ENCODE measurements at places on chromosomes 13 and 19. TPM values are rescaled to one million over a fixed set of nuclear protein-coding genes. Genes with fewer than 3 reads are reported as not detected.

HSH2D gene
- total RNA-seq, result not detected

DNA sequence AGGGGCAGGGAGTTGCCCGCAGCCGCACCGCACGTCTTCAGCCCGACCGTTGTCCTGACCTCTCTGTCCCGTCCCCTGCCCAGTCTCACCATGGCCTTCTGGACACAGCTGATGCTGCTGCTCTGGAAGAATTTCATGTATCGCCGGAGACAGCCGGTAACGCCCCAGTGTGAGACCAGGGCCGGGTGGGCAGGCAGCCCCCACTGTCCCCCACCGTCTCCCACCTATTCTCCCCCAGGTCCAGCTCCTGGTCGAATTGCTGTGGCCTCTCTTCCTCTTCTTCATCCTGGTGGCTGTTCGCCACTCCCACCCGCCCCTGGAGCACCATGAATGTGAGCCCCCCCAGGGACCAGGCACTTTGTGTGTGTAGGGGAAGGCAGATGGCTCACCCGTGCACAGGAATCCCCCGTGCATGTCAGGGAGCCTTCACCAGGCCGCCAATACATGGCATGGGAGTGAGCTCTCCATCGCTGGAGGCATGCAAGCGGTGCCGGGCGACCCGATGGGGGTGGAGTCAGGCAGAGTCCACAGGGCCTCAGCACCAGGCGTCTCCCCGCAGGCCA, 1.4 kb downstream of the ABCA7 start:
- DNase-seq, result no peak

MZF1 gene
- 17.4 TPM for total RNA-seq

ZNF432 gene
- 3.5 TPM for total RNA-seq

- no peak for DNase-seq
These were observed 350.9 kb downstream of the SUCLA2 start for GRCh38 chr13:47650209-47650608.

DNA sequence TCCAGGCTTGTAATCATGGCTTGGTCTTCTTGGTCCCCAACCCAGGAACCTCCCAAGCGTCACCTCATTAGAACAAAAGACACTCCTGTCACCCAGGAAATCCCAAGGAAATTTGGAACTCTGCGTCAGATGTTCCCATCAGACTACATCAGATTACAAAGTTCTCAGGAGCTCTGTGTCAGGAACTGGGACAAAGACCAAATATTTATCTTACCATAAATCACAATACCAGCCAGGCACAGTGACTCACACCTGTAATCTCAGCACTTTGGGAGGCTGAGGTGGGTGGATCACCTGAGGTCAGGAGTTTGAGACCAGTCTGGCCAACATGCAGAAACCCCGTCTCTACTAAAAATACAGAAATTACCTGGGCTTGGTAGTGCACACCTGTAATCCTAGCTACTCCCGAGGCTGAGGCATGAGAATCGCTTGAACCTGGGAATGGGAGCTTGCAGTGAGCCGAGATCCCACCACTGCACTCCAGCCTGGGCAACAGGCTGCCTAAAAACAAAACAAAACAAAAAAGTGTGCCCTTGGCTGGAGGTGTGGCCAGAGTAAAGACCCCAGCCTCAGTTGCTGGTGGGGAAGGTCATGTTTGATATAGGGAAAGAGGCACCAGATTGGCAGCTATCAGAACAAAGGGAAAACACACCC, 16.7 kb upstream of the CCDC124 start:
- DNase-seq, result peak; percentile 77

- DNase-seq, result peak; percentile 59
These were observed 30.5 kb downstream of the ZSWIM4 start for GRCh38 chr19:13825489-13826441.

DNA sequence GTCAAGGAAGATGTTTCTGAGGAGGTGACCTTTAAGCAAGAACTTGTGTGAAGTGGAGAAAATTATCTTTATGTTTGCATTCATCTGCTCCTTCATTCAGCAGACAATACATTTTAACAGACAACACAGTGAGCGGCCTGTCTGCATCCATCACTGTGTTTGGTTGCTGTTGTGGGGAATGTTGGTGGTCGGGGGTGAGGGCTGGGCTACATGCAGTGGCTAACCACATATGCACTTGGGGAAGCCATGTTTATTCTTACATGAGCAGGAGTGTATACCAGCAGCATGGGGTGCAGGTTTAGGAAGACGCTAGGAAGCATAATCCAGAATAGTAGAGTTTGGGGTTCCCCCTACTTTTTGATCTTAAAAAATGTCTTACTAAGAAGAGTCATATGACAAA, 66.4 kb downstream of the DHRS12 start:
- no peak for DNase-seq

DNA sequence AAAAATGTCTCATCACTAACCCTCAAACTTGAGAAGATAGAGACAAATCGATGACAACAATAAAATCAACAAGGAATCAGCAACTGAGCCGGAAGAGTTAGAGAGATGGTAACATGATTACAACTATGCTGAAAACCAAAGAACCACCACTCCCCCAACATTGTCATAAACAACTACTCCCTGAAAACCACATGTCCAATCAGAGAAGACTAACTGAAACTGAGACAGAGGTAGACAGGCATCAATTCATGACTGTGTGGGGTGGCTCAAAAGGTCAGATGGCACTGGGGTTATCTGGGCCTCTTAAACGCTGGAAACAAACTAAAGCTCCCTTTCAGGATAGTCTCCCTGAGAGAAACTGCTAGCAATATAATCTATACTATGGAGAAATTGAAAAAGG, 488.8 kb downstream of the KCTD12 start:
- no peak for DNase-seq

TEX29 gene
- total RNA-seq, result not detected

DNA sequence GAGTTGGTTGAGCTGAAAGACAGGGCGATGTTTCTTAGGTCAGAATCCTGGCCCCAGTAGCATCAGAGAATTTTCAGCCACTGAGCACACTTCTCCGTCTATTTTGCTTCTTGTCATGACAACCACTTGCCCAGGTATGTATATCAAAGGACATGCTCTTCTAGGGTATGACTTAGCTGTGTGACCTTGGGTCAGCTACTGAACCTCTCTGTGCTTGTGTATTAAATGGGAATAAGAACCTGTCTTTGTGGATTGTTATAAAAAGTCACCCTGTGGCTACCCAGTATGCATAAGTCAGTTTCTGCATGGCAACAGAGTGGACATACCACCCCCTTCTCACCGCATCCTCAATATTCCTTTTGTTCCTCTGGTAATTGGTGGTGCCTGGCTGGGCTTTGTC, 26.1 kb downstream of the MBD3L1 start:
- no peak for DNase-seq

- no peak for DNase-seq
These were observed 796.9 kb downstream of the SLITRK1 start for GRCh38 chr13:83085186-83085900.

DNA sequence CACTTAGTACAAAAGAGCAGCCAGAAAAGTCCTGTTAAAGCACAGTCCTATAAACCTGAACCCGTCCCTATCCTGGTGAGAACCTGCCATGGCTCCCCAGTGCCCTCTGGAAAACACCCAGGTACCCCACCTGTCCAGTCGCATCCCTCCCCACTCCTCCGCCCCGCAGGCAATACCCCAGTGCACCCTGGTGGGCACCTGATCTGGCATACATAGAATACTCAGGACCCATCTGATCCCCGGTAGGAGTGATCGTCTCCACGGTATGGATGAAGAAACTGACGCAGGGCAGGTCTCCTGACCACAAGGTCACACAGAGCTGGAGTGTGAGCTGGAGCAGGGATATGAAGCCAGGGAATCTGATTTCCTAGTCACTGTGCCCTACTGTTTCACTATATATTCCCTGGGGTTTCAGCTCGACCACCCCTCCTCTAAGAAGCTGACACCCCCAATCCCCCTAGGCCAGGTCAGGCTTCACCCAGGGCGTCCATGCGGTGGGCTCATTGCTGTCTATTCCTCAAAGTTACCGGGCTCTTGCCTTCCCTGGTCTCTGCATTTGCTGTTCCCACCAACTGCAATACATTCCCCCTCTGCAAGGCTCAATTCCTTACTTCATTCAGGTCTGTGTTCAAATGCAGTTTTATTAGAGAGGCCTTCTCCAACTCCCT, 12.6 kb downstream of the FBXO46 start:
- DNase-seq, result no peak

DNA sequence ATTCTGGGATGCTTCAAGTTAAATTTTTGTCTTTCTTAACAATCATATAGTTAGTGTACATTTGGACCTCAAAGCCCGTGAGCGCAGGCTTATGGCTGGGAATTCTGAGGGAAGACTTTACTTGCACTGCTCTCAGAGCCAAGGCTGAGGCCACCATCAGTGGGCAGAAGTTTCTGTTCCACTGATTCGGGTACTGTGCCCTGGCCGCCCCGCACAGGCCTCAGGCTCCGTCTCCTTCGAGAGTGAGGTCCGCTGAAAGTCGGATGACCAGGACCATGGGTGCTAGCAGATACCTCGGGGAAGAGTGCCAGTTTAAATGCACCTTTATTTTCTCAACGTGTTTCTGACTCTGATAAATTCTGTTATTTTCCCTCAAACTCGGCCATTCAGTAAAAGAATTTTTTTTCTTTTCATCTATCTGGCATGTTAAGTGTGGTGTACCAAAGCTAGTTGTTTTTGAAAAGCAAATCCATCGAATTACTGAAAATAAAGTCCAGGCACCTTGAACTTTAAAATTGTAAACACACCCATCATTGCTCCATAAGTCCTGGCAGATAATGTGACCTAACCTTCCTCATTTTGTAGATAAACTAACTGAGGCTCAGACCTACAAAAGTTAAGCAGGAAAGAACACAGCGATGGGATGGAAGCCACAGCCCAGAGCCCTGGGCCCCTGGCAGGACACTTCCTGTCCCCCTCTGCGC, 126.7 kb downstream of the SOX1 start:
- DNase-seq, result no peak

GRCh38 chr19:30215248-30215647, 156.9 kb upstream of the ZNF536 start:
- DNase-seq, result no peak

- DNase-seq, result no peak
These were observed 64.1 kb downstream of the ZNF429 start for GRCh38 chr19:21569494-21569865.

DNA sequence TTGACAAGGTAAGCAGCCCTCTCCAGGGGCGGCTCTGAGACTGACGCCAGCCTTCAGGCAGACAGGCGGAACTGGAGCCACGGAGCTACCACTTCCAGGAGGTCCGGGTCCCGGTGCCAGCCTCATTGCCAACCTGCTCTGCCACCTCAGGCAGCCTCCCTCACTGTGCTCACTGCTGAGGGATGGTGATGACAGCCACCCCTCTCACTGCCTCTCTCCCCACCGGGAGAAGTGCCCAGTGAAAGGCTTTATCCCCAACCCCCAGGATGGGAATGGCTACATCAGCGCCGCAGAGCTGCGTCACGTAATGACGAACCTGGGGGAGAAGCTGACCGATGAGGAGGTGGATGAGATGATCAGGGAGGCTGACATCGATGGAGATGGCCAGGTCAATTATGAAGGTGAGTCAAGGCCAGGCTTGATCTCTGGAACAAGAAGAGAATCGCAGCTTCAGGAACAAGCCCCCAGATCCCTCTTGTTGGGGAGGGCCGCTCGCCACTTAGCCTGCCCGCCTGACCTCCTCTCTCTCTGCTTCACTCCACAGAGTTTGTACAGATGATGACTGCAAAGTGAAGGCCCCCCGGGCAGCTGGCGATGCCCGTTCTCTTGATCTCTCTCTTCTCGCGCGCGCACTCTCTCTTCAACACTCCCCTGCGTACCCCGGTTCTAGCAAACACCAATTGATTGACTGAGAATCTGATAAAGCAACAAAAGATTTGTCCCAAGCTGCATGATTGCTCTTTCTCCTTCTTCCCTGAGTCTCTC, 7.6 kb downstream of the CALM3 start:
- no peak for DNase-seq

- no peak for DNase-seq
These were observed 973.9 kb upstream of the PRR20A start for GRCh38 chr13:56166864-56167263.

- no peak for DNase-seq
These were observed 8.6 kb downstream of the VASP start for GRCh38 chr19:45515807-45516401.

DNA sequence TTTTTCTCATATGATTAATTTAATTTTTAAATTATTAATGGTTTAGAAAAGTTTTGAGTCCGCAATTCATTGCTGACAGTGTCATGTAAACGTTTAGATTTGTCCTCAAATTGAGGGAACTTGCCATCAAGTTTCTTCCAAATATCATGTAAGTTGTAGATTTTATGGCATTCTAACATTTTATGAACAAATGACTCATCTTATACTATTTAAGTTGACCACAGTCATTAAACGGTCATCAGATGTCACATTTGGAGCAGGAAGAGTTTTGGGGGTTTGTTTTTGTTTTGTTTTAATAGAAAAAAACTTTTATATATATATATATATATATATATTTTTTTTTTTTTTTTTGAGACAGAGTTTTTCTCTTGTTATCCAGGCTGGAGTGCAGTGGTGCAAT, 4.3 kb downstream of the ZNF114 start:
- no peak for DNase-seq

- DNase-seq, result no peak
These were observed 48.0 kb upstream of the KATNAL1 start for GRCh38 chr13:30355384-30355699.

FPR1 gene
- not detected for total RNA-seq

DNA sequence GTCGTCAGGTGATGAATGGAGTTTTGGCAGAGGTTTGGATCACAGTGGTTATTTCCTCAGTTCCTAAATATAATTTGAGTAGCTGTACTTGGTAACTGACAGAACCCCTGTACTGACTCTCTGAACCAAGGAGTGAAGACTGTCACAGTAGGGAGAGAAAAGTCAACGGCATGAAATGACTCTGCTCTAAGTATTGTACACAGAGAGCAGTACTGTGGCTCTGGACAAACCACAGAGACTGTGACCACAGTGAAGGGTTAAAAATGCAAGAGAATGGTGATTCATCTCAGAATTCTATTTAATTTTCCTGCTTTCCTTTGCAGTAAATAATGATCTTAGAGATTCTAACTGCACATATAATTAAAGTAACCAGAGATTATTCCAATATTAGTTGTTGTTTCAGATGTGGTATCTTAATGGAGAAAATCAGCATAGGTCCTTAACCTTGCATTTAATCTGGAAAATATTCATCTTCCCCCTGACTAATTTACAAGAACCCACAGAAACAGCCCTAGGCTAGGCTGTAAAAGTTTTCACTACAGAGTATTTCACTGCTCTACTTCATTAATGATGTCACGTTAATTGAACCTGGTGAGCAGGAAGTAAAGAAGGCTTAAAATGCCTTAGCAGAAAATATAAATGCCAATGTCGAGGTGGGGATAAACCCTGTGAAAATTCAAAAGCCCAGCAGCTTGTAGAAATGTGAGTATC, 221.9 kb downstream of the LIG4 start:
- DNase-seq, result no peak

HS6ST3 gene
- not detected for total RNA-seq

- DNase-seq, result no peak
These were observed 112.3 kb downstream of the GADD45B start for GRCh38 chr19:2588081-2588777.

- DNase-seq, result no peak
These were observed 318.0 kb upstream of the KLF12 start for GRCh38 chr13:74452176-74452575.

CCNA1 gene
- total RNA-seq, result 10.7 TPM

All from A172 (cell line).